ENCODE measurements at places on chromosomes 1 and 21.

- no peak for DNase-seq
Observed at GRCh38 chr1:29832471-29832870, 596.1 kb downstream of the PTPRU start.

DNA sequence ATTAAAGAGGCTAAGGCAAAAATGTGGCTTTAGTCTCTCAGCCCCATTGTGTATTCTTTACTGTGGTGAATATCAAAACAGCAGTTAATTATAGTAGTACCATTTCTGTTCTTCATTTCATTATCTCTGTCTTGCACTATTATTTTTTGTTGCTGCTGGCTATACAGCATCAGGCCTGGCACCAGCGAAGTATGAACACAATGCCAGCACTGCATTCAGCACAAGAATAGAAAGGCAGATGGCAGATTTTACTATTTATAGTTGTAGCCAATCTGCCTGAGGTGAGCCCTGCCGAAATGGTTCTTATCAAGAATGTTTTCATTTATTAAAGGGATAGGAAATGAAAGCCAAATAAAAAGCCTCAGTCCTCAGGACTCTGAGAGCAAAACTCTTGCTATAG is 72.1 kb downstream of the GPR52 start:
- no peak for DNase-seq

DNA sequence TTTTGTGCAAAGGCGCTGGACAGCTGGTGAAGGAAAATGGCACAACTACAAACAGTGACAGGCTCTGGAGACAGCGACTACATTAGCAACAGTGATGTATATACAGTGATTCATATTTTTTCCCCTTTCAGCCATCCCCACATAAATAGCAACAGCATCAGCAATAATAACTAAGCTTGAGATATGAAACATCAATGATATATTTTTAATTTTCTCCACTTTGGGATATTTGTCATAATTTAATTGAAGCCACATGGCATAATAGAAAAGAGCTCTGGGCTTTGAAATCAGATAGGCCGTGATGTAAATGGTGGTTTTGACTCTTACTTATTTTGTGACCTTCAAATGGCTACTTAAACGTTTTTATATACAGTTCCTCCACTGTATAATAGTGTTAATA is 764.3 kb upstream of the PRMT6 start:
- DNase-seq: no peak

GRCh38 chr1:184425449-184426277 is 38.8 kb downstream of the C1orf21 start:
- no peak for DNase-seq

DNA sequence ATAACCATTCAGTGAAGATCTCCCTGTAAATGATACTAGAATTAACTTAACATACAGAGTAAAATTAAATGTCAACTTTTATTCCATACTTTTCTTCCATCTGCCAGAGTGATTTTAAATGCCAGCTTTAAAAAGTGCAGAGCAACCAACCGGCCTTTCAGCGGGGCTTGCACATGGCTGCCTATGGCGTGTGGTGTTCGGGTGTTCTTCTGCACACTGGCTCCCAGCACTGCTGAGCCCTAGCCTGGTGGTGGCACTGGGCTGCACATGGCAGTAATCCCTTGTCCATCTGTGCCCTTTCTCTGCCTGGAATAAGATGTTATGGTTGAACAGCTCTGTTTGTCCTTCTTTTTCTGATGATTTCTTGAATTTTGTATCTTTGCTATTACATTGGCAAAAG is 156.3 kb downstream of the SNX7 start:
- no peak for DNase-seq

GRCh38 chr1:222940095-222940494 is 125.3 kb downstream of the DISP1 start:
- DNase-seq: no peak

DNA sequence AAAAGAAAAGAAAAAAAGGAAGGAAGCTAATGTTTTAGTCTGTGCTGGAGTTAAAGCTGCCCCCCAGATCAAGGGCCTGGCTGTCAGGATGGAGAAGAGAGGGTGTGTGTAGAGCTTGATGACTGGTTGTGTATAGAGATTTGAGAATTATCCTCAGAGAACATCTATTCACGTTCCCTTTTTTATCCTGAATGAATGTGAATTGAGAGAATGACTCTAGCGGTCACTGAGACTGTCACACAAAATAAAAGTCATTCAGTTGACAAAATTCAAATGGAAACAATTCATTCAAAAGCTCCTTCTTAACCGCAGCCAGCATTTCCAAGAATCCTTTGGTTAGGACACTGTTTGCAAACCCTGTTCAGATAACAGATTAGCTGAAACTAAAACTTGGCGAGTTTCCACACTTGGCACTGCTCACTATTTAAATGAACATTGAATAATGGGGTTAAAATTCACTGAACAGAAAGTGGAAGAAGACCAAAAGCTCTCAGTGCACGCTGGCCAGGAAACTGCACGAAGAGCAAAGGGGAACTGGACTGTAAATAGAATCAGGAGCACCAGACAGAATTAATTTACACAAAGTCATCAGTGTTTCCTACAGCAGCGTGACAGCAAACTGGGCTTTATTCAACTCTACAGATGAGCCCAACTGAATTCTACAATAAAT is 13.6 kb upstream of the FAM89A start:
- no peak for DNase-seq

- DNase-seq: no peak
Observed at GRCh38 chr21:19198801-19199200, 795.2 kb upstream of the TMPRSS15 start.

GRCh38 chr21:16912075-16912474 is 600.8 kb upstream of the CXADR start:
- DNase-seq: no peak

- no peak for DNase-seq
Observed at GRCh38 chr1:73162564-73162963, 880.2 kb upstream of the NEGR1 start.

DNA sequence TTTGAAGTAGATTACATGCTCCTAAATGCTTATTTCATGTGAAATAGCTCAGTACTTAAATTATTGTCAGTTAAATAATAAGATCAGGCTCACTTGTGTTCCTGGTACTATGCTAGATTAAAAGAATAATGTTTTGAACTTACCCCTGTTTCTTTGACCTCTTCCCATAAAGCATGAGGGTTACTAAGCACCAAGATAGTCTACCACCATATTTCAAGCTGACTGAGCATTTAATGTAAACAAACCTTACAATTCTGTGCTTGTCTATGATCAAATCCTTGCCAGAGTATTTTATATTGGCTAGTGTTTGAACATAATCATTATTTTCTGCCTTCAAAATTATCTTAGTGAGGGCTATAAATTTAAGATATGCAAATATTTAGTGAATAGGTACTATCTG is 98.1 kb downstream of the LHX9 start:
- no peak for DNase-seq

DNA sequence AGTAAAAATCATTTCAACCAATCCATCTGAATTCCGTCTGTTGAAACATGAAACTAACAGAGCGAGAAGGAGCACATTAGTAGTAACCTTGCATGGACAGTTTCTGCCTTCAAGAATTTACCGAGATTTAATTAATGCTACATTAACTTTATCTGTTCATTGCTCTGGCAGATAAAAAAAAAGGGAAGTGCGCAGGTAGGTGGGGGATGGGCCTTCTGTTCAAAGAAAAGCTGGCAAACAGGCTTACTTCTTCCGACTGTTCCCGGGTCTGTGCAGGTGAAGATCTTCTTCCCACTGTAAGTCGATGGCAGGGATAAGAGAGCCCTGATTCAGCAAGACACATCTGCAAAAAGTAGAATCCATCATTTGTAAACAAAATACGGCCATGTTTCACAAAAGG is 172.6 kb upstream of the DMRTA2 start:
- DNase-seq: no peak

DNA sequence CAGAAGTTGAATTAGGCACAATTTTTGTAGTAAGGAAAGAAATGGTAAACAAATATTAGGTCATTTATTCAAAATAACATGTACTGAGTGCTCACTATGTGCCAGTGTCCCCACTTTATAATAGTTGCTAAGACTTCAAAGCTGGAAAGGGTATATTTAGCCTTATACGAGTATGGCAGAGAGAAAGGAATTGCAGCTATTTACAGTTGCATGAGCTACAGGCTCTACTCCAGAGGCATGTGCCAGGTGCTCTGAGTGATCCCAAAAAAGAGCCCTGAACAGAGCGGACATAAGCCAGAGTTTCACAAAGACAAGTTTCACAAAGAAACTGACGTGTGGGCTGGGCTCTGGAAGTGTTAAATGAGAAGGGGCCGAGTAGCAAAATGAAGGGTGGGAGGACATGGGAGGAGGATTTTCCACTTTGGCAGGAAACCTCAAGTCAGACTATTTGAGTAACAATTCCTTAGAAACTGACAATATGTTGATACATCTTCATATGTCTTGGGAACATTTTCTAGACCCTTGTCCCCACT is 40.9 kb downstream of the FASLG start:
- no peak for DNase-seq

DNA sequence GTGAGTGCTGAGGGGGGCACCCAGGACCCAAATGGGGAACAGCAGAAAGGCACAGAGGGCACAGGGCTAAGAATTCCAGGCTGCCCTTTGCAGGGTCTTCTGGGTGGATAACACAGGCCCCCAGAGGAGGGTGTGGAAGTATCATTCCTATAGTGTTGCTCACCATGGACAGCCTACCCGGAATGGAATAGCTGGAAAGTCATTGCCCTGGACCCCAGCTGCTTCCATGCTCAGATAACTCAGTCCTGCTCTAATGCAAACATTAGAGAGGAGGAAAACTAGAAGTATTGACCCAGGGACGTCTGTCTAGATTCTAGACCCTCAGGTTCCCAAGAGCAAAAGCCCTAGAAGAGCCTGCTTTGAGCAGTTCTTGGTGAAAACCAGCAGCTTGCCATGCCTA is 24.7 kb downstream of the SLC6A17 start:
- no peak for DNase-seq

- no peak for DNase-seq
Observed at GRCh38 chr1:172973424-172973823, 77.3 kb downstream of the TNFSF18 start.

- no peak for DNase-seq
Observed at GRCh38 chr1:119132179-119132578, 8.3 kb downstream of the WARS2 start.

- no peak for DNase-seq
Observed at GRCh38 chr1:163082971-163083370, 13.8 kb downstream of the RGS4 start.

GRCh38 chr1:233675446-233675845 is 61.5 kb downstream of the KCNK1 start:
- DNase-seq: no peak

DNA sequence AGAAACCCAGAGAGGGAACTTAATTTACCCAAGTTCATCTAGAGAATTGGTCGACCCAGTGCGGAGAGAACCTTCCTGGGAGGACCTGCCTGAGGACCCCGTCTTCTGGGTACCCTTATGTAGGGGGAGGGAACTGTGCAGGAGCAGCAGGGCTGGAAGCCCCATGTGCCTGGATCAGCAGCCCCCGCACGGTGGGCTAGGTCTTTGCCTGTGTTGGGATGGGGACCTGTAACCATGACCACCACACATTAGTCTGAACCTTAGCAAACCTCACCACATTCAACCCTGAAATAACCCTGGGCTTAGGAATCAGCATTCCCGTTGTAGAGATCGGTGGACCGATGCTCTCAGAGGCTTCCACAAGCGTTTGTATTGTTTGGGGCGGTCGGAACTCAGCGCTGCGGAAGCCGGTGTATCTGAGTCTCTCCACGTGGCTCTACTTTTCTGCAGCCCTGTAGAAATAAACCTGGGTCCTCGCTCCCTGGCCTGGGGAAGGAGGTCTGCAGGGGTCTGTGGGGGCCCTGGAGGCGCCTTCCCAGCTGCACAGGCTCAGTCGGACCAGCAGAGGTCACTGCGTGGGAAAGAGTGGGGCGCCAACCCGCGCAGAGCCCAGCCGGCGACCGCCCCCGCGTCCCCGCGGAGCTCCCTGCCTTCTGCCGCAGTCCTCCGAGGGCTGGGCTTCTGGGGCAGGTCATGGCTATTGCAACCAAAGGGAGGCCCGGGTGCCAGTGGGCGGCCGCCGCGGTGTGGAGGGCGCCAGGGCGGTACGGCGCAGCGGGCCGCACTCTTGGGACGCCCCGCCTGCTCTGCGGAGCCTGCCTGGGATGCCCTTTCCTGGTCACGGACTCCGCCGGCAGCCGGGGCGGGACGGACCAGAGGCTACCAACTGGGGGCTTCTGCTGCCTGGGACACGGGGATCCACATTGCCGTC is 36.2 kb upstream of the KCNA10 start:
- peak; percentile 59 for DNase-seq

- DNase-seq: peak; percentile 64
Observed at GRCh38 chr1:119647734-119648619, at the start of gene ZNF697. Gene ZNF697 (minus strand): TSS chr1:119648266. CDS start chr1:119626100, 22,166 bp downstream.

DNA sequence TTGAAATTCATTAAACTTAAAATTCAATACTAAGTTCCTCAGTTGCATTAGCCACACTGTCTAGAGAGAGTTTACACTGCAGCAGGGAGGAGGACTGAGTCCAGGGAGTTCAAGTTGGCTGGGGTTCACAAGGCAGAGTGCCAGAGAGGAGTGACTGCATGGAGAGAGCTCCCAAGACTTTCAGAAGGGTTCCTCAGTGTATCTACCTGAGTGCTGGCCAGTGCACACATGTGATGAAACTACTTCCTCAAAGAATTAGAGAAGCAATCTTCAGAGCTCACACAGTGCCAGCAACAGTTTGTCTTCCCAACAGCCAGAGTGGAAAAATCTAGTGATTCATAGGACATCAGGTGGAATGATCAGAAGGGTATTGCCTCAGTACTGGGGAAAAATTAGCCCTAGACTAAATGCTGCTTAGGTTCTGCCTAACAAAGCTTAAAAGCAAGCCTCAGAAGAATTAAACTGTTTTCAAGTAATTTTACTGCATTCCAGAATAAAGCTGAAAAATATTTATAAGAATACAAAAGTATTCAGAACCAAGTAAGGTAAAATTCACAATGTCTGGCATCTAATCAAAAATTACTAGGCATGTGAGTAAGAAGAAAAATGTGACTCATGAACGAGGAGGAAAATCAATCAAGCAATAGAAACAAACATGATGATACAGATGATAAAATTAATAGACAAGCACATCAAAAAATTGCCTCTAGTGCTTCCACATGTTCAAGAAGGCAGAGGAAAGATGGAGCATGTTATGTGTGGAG is 10.4 kb upstream of the WNT3A start:
- DNase-seq: no peak

GRCh38 chr1:116854716-116855115 is 55.0 kb upstream of the PTGFRN start:
- no peak for DNase-seq

GRCh38 chr1:111140680-111140967 is 601 bp downstream of the CEPT1 start:
- DNase-seq: no peak

DNA sequence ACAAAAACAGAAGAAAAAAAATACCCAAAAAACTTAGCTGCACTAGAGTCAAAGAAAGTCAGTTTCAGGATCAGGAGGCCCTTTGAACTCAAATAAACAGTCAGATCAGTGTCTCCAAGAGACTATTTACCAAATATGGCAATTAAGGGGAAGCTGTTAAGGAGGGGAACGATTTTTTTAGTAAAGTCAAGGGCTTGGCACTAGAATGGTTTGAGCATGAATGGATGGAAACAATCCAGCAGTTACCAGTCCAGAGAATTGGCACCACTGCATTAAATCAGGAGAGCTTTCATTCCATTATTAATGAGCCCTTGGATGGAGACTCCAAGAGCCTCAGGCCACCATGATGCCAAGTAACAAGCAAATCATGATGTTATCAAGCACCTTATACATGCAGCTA is 7.2 kb downstream of the TRAPPC3 start:
- DNase-seq: no peak
